Suprapubic skin (tissue), 4 donors: ENCODE measurements at places on chromosomes 6 and 20. TPM values are rescaled to one million over a fixed set of nuclear protein-coding genes. Genes with fewer than 3 reads are reported as not detected.

TRIM31 gene
- total RNA-seq, result not detected

SMPDL3A gene
- 82.5 TPM for total RNA-seq

GRCh38 chr20:36519012-36519719, 22.2 kb upstream of the MYL9 start:
- DNase-seq, result no peak

GRCh38 chr6:44224029-44224964, 902 bp downstream of the SLC29A1 start:
- DNase-seq, result no peak

GRCh38 chr6:38162493-38163185, 343.1 kb downstream of the ZFAND3 start:
- no peak for DNase-seq

DNA sequence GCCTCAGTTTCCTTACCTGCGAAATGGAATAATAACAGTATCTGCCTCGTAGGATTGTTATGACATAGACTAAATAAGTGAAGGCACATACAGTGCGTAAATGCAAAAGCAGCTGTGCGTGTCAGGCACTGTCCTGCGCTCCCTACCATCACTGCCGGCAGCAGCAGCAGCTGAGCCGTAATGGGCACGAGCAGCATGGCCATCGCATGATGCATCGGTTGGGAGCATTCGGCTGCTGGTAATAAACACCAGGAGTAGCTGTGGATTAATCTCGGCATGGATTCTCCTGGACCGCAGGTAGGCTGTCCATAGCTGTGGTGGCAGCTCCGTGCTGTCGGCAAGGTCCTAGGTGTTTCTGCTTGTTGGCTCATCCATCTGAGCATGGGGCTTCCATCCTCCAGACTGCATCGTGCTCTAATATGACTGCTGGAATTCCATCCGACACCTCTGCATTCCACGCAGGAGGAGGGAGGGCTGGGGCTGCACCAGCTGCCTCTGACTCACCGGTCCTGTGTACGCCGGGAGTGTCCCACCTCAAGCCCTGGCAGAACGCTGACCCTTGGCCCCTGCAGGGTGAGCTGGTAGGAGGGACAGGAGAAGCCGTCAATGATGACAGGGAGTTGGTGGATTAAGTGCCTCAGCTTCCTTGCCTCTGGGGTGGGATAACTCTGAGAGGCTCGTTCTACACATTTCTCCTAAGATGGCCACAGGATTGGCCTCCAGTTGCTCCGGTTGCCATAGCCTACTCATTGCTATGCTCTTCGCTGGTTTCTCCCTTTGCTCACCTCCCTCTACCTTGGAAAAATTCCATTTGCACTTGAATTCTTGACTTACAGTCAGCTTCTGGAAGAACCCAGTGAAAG, 100.9 kb upstream of the PMEPA1 start:
- no peak for DNase-seq

- DNase-seq, result no peak
Measured at GRCh38 chr6:125858427-125859320, 67.9 kb downstream of the NCOA7 start.
